Karpas-422 (cell line): ENCODE measurements at places on chromosomes 4 and X. TPM values are rescaled to one million over a fixed set of nuclear protein-coding genes. Genes with fewer than 3 reads are reported as not detected.

GRCh38 chr4:84767168-84767567, 184.2 kb downstream of the CDS1 start:
- no peak for DNase-seq

The SOD3 gene
- not detected in 2 replicates for total RNA-seq

DNA sequence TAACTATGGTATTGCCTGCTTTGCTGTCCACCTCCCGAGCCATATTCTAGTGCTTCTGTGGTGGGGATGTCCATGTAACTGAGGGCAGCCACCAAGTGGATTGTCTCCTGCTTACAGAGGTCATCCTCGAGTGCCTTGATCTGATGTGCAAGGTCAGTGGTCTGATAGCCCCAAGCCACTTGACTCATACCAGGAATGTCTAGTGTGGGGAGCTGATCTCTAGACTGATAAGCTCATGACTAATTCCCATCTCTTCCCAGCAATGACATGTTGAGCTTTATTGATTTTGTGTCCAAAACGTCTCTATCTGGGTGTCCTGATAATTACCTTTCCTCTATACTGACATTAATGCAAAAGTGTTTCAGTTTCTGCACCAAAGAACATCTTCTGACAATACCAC, 168.4 kb upstream of the WDR1 start:
- no peak for DNase-seq

GRCh38 chr4:122577189-122577553, 43.7 kb downstream of the IL21 start:
- DNase-seq, result no peak

GRCh38 chr4:104983615-104984179, 163.0 kb upstream of the TET2 start:
- no peak for DNase-seq

DNA sequence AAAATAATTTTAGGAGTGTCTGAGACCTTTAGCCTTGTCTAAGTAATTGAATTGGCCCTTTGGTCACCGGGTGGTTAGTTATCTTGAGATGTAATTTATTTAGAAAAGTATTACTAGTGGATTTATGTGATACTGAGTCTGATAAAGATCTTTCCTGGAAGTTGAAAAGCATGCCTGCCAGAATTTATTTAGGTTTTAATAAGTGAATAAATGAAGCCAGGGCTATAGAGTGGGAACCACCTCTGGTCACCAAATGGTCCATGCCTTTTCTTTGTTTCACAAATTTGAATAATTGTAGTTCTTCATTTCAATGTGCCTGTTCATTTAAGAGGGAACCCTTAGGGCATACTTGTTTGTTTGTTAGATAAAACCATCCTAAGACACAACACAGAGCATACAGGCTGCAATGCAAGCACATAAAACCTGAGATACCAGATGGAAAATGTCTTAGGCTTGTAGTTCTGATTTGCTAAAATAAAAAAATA, 627.8 kb downstream of the ADGRL3 start:
- no peak for DNase-seq

DNA sequence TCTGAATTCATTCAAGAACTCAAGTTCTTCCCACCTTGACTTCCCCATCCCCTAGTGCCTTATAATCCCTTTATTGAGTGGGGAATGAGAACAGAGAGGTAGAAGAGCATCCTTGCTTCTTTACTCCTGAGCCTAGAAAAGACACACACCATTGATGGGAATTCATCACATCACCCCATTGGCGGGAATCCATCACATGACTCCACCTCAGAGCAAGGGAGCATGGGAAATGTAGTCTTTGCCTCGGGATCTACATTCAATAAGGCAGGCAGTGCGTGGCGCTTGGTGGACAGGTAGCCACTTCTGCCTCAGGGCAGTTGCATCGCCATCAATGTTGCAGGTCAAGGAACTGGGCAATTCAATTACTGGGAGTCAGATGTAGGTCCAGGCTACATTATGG, 50.7 kb downstream of the MXRA5 start:
- peak; percentile 47 for DNase-seq

The SUPT20HL2 gene
- not detected in 2 replicates for total RNA-seq

DNA sequence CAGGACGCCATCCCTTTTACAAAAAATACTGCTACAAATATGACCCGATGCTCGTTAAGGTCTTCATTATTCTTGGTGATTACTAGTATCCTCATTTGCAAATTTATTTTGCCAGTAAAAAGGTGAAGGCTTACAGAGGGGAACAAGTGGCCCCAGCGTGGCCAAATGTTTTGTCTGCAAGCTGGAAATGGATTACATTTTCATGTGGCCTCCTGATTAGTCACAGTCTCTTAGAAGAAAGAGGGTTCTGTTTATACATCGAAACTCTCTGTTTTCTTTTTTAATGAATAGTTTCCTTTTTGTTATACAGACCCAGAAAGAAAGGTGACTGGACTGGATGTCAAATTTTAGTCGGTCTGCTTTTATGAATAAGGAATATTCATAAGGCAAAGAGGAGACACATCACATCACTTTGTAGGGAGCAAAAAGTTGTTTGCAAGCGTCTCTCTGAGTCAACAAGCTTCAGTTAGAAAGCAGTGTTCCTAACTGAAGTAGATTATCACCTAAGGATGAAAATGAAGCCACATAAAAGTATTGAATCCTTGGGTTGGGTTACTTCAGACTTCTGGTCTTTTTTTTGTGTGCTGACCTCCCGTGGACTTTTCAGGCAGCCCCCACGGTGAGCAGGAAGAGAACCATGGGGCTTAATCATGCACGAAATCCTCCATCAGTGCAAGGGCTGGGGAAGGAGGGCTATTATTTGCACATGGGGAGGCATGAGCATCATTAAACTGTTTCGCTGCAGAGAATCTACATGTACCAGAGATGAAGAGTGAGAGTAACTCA, 125.6 kb downstream of the ARSF start:
- DNase-seq, result no peak

- no peak for DNase-seq
Measured at GRCh38 chrX:121455890-121456289, 408.5 kb downstream of the GLUD2 start.
